PC-3 (cell line): ENCODE measurements at places on chromosomes 3 and 15.

DNA sequence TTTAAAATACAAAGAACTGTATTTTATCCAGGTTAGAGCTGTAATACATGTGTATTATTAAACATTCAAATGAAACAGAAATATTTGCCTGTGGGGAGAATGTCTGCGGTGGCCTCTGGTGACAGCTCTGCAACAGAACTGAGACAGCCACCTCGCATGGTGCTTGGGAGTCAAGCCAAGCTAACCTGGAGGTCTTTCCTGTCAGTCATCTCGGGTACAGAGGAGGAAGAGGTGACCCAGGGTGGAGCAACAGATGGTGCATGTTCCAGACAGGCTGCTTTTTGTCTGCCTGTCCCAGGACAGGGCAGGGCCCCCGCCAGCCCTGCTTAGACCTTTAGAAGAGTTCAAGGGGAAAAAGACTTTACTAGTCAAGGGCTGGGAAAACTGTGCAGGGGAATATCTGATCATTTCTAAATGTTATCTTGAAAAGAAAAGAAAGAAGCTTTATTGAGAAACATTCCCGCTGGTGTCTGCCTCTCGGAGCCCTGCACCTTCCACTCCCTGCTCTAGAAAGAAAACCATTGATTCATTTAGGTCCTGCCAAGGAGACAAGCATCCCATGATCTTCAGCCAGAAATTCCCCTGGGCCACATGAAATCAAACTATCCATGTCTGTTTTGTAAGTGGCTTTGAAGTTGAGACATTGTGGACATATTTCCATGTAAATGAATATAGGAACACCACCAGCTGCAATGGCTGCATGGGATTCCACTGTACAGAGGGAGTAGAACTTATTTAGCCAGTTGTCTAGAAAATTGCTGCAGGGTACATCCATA, 5.5 kb upstream of the NR2E3 start:
- no peak for DNase-seq

GRCh38 chr15:68789091-68789490, 31.6 kb downstream of the ANP32A start:
- no peak for DNase-seq

DNA sequence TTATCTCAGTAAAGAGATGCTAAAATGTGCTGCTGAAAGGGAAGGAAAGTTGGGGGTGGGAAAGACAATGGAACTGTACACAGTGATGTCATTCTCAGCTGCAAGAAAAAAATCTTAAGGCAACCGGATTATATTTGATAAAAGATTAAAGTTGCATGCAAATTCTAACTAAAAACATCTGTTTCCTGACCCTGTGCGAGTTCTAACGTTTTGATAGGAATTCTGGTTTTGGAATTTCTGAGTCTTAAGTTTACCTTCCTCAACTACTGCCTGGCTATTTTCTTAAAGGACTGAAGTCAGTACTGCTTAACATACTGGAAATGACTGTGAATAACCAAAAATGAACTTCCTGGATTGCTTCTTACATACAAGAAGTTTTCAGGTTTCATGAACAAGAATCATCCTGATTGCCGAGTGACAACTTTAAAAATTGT, 115.5 kb downstream of the SLC25A26 start:
- DNase-seq, result no peak

DNA sequence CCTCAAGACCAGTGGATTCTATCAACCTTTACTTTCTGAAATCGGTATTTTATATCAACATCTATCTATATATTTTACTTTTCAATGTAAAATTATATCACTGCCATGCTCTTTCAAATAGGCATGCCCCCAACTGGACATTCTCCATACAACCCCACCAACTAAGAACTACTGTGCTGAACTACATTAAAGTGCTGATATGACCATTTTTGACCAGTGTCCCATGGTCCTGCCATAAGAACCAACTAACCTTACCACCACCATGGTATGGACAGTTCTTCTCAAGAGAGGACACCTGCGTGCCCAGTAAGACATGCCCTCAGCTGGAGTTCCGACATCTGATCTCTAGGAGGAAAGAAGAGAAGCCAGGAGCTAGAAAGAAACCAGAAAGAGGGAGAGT, 15.6 kb downstream of the POMGNT2 start:
- DNase-seq, result no peak

DNA sequence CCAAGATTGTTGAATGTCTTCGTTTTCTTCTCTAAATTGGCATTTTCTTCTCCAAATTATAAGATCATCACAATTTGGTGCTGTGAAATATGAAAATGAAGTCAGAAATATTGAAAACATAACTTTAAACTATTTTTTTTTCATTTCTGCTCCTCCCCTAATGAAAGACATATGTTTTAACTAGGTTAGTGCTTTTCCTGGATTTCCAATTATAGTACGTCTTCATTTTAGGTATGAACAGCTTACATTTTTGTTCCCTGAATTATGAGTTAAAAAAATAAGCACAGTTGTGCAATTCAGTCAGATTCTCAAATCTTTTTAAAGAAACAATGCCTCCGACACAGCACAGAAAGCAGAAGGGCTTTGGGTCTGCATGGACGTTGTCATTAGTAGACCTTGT, 83.5 kb upstream of the CFAP20DC start:
- no peak for DNase-seq
